ENCODE measurements at places on chromosomes 6 and 20.

DNA sequence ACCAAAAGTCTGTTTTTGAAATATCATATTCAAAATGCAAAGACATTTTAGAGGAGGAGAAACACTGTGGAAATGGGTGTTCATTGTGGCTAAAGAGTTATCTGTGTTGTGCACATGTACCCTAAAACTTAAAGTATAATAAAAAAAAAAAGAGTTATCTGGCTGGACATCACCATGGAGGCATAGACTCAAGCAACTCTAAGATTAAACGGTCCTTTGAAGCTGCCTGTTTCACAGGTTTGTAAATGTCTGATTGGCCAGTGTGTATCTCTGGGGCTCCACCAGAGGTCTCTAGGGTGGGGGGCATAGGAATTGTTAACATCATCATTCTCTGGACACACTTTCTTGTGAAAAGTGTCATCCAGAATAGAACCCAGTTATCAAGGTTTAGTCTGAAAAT is 39.2 kb downstream of the TSPYL4 start:
- no peak for DNase-seq

DNA sequence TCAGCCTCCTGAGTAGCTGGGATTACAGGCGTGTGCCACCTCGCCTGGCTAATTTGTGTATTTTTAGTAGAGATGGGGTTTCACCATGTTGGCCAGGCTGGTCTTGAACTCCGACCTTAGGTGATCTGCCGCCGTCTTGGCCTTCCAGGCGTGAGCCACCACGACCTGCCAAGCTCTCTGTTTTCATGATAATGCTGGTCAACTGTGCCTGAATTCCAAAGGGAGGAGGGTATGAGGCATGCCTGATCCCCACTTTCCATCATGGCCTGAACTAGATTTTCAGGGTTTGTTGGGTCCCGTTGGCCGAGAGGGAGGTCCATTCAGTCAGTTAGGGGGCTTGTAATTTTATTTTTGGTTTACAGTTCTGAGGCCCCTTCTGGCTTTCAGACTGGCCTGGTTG is 28.0 kb upstream of the ANGPT4 start:
- no peak for DNase-seq

DNA sequence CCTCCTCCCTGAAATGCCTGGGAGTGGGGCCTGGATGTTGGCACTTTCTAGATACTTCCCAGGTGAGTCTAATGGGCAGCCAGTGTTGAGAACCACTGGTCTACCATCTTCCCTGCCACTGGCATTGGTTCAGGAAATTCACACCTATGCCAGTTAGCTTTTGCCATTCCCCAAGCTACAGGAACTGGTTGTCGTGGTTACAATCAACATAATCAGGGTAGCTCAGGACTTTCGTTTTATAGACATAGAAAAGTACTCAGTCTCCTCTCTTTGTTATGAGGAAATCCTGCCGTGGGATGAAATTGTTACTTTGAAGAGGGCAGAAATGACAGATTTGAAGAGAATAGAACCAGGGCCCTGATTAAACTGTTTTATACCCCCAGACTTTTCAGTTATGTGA is 127.9 kb upstream of the FOXO3 start:
- DNase-seq = no peak

DNA sequence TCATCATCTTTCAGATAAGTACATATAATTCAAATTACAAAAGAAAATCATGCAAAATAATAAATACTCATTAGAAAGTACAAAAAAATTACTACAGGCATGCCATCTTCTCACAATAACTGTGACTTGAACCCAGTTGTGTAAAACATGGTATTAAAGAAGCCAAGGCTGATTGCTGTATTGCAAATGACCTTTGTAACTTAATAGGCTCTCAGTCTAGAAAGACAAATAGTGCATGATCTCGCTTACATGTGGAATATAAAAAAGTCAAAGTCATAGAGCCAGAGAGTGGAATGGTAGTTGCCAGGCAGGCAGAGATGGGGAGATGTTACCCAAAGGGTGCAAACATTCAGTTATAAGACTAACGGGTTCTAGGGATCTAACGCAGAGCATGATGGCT is 626.1 kb downstream of the COL12A1 start:
- no peak for DNase-seq

DNA sequence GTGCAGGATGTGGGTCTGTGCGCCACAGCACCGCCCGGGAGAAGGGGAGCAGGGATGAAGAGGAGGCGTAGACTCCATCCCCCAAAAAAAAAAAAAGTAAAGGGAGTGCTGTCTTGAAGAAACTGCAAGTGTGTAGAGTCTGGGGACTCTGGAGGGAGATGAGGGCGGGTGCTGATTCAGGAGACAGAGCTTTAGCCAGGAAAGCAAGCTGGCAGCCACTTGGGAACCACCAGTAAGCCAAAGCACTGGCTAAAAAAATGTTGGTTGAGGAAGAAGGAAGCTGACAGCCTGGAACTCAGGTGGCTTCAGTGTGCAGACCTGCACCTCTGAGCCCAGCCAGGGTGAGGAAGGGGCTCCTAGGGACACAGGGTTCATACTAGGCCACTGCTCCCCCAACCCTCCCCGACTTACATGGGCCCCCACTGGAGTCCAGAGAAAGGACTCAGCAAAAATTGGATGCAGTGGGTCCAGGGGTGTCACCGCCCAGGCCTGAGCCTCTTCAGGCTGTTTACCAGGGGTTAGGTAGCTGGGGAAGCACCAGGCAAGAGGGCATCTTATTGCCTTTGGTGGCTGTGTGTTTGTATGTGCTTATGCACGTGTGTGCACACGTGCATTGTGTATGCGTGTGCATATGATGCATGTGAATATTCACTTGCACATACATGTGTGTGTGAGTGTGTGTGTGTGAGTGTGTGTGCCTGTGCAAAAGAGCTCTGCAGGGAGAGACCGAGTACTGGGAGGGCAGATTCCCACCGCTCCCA is 153.5 kb upstream of the MLN start:
- no peak for DNase-seq

DNA sequence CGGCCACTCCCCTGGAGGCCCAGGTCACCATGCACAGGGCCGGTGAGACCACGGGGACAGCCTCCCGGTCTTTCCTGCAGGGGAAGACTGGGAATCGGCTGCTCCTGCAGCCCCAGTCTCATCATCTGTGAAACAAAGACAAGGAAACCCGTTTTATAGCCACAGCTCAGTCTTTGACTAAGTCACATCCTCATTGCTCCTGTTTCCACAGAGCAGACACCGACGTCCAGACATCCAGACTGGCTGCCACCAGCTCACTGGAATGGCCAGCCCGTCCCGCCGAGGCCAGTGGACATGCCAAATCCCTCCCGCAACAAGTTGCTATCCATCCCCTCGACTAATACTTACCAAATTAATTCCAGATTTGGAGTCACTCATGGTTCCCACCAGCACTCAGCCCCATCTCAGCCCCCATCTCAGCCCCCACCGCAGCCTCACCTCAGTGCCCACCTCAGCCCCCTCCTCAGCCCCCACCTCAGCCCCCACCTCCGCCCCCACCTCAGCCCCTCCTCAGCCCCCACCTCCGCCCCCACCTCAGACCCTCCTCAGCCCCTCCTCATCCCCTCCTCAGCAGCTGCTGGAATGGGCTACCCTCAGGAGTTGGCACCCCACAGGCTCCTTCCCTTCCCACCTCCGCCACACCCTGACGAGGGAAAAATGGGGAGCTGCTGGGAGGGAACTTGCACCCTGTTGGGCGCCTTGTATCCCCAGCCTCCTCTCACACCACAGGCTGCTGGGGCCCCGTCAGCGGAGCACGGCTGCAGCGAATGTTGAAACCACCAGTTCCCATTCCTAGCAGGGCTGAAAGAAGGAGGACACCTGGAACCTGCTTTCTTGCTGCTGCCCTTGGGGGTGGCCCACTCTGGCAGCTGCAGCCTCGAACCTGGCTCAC is 48.7 kb downstream of the YTHDF1 start:
- no peak for DNase-seq

GRCh38 chr6:11473008-11473740 is 64.4 kb upstream of the TMEM170B start:
- no peak for DNase-seq

- DNase-seq = no peak
These were observed 166.1 kb upstream of the CST7 start for GRCh38 chr20:24782801-24783630.

DNA sequence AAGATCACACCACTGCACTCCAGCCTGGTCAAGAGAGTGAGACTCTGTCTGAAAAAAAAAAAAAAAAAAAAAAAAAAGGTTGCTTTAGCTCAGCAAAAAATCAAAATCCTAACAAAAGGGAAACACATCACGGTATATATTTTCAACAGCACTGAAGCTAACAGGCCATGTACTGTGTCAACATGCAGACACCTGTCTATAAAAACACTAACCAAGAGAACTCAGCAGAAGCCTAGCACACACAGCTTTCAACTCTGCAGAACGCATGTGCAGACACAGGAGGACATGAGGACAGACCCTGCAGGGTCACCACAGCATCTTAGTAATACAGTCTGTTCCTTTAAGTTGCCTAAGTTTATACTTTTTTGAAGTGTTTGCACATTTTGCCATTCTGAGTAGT is 13.5 kb downstream of the NINL start:
- DNase-seq = no peak

DNA sequence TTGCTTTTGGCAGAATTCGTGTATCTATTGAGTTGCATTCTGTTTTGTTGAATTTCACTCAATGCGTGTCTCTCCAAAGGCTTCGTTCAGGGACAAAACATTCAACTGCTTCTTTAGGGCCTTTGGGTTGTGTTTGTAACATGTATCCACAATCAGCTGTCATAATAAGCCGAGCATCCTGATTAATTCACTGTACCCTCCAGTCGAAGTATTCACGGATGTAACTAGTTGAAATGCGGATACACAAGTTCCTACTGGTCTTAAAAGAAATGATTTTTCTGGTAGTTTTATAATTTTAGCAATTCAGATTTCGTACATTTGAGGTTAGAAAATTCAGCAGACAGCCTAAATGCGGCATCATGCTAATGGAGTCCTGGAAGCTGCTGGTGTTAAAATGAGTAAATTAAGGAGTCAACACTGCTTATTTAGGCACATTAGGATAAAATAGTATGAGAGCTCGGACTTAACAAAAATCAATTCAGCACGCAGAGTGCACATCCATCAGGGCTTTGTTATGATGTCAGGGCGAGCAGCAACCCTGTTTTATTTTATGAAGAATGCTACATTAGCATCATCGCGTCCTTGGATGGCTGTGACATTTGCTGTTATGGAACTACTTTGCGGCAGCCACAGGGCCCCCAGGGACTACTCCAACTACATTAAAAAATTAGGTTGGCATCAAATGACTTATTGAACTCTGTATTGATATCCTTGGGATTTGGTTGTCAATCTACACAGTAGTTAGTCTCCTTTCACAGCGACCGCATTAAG is 489.3 kb upstream of the FLRT3 start:
- DNase-seq = no peak

DNA sequence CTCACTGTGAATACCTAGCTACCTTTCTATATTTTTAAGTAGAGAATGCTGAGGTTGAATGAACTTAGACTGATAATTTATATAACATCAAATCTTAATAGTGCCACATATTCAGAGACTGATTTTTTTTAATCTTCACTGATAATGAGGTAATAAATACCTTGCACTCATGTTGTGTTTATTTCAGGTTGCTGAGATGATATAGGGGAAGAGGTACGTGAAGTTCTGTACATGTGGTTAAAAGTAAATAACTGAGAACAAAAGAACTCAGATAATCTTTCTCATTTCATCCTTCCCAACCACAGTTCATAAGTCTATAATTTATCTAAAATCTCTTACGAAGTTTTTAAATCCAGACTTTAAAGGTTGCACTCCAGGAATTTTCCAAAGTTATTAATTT is 6.4 kb downstream of the NHSL1 start:
- no peak for DNase-seq

DNA sequence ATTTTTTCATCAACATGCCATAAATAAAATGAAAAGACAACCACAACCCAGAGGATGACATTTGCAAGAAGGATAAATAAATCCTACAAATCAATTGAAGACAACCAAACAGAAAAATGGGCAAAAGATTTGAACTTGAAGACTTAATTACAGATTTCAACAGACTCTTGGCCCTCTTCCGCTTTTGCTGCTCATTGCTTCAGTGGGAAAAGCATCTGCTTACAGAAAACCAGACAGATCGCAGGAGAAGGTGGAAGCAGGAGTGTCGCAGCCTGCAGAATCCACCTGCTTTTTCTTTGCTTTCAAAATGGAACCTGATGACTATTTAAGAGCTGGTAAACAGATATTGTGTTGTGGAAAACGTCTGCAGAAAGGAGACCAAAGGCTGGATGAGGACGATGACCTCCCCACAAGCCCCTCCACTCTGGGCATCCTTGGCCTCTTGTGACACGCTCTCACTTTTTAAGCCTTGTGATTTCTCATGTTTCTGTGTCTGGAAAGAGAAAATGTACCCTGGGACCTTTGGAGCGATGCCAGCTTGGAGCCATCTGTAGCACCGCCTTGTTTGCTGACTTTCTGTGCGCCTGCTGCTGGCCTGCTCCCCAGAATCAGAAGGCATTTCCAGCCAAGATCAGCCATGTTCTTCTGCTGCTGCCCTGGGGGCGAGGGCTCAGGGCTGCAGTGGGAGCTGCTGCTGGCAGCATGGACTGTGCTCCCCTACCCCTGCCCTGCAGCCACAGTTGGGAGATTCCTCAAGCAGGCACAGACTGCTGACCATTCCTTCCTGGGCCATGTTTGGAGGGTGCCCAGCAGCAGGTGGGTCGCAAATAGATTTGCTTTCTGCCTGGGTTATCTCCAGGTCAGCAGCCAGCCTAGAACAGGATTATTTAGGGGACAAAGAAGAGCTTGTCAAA is 3.6 kb upstream of the CSTL1 start:
- DNase-seq = no peak

DNA sequence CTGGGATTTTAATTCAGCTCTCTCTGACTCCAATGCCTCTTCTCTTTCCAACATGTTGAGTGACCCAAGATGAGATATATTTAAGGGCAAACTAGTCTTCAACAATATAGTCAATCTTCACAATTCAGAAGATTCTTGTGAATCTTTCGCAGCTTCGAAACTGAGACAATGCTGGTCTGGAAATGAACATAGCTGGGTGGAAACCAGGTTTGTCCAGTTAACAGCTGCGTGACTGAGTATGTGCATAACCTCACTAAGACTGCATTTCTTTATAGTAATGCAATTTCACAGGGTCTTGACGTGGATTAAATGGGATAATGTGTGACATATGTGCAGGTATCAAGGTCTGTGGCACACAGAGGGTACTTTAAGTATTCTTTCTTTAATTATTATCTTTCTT is 18.9 kb downstream of the PTPRT start:
- no peak for DNase-seq

DNA sequence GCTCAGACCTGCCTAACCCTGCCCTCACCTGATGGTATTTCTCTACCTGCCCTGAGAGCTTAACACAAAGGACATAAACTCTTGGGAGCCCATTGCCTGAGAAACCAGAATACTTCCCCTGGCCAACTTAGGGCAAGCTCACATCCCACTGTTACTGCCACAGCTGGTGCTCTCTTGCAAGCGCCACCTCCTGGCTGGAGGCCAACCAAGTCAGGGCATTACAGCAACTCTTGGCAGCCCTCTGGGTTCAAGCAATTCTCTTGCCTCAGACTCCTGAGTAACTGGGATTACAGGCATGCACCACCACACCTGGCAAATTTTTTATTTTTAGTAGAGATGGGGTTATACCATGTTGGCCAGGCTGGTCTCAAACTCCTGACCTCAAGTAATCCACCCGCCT is 70.1 kb downstream of the HECA start:
- DNase-seq = no peak

GRCh38 chr20:36549942-36550789 is 8.8 kb downstream of the MYL9 start:
- no peak for DNase-seq

GRCh38 chr6:137095651-137096238 is 51.0 kb upstream of the IL20RA start:
- no peak for DNase-seq

- DNase-seq = peak; percentile 20
These were observed 73.7 kb downstream of the LYRM2 start for GRCh38 chr6:89564752-89565427.

GRCh38 chr6:139748353-139749146 is 374.1 kb upstream of the CITED2 start:
- DNase-seq = no peak
